ENCODE measurements at places on chromosomes 5 and 9.

DNA sequence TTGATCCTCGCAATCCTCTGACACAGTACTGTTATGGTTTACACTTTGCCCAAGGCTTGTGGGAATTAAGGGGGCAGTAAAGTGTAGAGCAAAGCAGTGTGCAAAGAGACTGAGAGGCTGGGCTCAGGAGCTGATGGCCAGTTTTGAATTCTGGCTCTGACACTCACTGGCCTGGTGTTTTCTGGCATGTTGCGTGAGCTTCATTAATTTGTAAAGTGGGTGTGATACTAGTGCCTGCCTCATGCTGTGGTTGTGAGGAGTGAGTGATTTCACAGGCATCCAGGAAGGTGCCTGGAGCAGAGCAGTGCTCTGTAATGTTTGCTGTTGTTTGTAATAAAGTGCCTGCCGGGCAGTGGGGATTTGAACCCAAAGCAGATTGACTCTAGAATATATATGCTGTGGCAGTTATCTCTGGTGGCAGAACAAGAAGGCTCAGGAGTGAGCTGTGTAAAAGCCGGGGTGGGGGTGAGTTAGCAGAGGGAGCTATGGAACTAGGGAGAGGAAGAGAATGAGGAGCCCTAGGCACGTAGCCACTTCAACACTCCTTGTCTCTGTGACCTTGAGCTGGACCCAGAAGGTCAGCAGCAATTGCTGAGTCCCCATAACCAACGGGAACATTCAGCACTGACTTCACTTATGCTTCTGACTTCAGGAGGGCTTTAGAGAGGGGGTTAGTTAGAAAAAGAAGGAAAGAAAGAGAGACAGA is 108.5 kb downstream of the DOCK2 start:
- no peak for DNase-seq

- no peak for DNase-seq
These were observed 307.7 kb upstream of the TLE4 start for GRCh38 chr9:79264041-79264440.

DNA sequence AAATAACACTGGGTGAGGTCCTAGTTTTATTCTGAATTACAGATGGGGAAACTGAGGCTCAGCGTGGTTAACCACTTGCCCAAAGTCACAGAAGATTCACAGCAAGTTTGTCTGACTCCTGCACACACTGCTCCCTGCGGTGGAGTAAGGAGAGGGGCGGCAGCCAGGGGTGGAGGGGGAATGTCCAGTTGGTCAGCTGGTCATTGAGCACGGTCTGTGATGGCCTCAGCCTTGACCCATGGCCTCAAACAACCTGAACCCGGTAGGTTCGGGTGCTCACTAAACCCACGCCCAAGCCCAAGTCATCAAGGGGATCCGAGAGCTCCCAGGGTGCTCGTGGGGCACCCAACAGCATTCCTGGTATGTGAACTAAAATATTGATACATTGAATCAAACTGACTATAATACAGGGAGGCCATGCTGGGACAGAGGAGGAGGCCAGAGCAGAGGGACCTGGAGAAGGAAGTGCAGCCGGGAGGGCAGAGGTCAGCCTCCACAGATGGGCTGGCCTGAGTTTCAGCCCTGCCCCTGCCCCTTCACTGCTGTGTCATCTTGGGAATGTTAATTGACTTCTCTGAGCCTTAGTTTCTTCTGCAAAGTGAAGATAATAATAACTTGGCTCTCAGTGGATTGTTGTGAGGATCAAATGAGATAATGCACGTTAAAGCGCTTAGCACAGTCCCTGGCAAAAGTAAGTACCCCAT is 3.6 kb upstream of the IL17B start:
- DNase-seq, result no peak

- no peak for DNase-seq
These were observed 17.9 kb upstream of the ZCCHC7 start for GRCh38 chr9:37102486-37102885.

GRCh38 chr9:118570066-118570465 is 799.2 kb downstream of the BRINP1 start:
- no peak for DNase-seq

GRCh38 chr5:93602241-93603077 is 19.4 kb downstream of the NR2F1 start:
- DNase-seq, result no peak

GRCh38 chr9:32989660-32990059 is 11.8 kb downstream of the APTX start:
- no peak for DNase-seq

DNA sequence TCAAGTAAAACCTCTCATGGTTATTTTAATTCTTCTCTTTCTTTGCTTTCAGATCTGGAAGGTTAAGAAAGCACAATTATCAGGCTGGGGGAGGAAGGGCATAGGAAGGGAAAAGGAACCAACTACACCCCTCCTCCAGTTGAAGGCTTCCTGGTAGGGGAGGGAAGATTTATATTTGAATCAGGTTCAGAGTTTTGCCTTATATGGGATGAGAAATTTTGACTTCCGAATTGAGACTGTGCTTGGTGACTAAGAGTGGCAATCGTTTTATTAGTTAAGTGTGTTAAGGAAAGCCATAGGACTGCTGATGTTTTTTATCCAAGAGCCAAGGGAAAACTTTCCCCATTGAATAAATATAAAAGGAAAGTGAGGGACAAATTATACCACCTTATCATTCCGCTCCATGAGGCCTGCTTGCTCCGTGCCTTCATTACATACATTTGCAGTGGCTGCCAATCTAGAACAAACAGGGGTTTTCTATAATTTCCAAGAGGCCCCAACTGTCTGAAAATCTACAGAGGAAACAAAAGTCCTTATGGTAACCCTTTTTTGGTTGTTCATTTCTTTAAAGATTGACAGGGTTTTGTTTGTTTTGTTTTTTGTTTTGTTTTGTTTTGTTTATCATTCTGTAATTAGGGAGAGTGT is 115.7 kb upstream of the EPB41L4A start:
- no peak for DNase-seq

GRCh38 chr5:117255211-117256027 is 680.8 kb upstream of the SEMA6A start:
- no peak for DNase-seq

- no peak for DNase-seq
These were observed 246.1 kb upstream of the ANKH start for GRCh38 chr5:15117688-15118087.

GRCh38 chr9:116070256-116070914 is 83.2 kb upstream of the PAPPA start:
- no peak for DNase-seq

GRCh38 chr9:134483361-134484184 is 157.3 kb downstream of the RXRA start:
- no peak for DNase-seq

- no peak for DNase-seq
These were observed 292.5 kb downstream of the MARCHF11 start for GRCh38 chr5:15887093-15887492.

GRCh38 chr5:163838738-163839137 is 333.3 kb downstream of the MAT2B start:
- no peak for DNase-seq
